ENCODE measurements at places on chromosomes 16 and 17.

- no peak for DNase-seq
Observed at GRCh38 chr17:21194226-21194625, 19.7 kb downstream of the TMEM11 start.

GRCh38 chr17:72100470-72100869, 20.4 kb upstream of the SOX9 start:
- DNase-seq: no peak

- DNase-seq: no peak
Observed at GRCh38 chr17:60862482-60862881, 184.8 kb downstream of the BCAS3 start.

GRCh38 chr16:87496447-87496801, 3.6 kb upstream of the ZCCHC14 start:
- no peak for DNase-seq

DNA sequence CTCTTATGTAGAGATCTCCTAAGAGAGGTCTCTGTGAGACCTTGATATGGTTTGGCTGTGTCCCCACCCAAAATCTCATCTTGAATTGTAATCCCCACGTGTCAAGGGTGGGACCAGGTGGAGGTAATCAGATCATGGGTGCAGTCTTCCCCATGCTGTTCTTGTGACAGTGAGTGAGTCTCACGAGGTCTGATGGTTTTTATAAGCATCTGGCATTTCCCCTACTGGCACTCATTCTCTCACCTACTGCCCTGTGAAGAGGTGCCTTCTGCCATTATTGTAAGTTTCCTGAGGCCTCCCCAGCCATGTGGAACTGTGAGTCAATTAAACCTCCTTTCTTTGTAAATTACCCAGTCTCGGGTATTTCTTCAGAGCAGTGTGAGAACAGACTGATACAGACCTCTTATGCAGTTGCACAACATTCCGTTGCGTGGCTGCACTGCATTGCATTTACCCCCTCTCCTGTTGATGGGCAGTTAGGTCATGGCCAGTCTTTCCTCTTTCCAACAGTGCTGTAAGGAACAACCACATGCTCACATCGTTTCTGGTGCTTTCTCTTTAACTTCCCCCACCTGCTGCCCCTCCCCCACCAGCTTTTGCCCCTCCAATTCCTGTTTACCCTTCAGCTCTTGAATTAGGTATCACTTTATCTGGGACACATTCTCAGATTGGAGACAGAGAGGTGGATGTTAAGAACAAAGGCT, 43.6 kb upstream of the MED9 start:
- no peak for DNase-seq
